Globus pallidus (tissue), 1 donor: ENCODE measurements at places on chromosomes 12 and 14.

- no peak for DNase-seq
These were observed 352.1 kb downstream of the ATP23 start for GRCh38 chr12:58293308-58293982.

DNA sequence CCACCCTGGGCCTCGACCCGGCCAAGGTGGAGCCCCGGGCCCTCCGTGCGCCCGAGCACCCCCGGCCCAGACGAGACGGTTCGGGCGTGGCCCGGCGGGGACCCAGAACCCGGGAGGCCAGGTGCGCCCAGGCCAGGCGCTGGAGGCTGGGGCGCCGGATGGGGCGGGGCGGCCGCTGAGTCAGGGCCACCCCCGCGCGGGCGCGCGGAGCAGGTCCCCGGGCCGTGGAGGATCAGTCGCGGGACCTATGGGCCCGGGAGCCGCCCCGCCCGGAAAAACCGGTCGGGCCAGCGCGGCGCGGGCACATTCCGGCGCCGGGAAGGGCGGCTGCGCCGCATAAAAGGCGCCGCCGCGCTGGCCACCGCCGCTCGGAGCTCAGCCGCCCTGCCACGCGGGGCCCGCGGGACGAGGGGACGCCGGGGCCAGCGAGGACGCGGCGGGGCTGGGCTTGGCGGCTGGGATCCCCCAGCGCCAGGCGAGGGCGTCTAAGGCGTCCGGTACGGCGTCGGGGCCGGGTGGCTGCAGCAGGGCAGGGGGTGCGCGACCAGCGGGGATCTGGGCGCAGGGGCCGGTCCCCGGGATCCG, 21.5 kb upstream of the KIF26A start:
- DNase-seq, result no peak

DNA sequence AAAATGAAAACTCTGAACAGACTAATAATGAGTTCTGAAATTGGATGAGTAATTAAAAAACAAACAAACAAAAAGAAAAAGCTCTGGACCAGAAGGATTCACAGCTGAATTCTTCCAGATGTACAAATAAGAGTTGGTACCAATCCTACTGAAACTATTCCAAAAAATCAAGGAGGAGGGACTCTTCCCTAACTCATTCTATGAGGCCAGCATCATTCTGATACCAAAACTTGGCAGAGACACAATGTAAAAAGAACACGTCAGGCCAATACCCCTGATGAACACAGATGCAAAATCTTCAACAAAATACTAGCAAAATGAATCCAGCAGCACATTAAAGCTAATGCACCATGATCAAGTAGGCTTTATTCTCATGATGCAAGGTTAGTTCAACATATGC, 183.9 kb upstream of the CNOT2 start:
- DNase-seq, result no peak

GRCh38 chr12:3882896-3883564, 9.8 kb upstream of the PARP11 start:
- no peak for DNase-seq

- peak; percentile 31 for DNase-seq
These were observed 111.9 kb downstream of the LRFN5 start for GRCh38 chr14:41718477-41719166.

GRCh38 chr12:109952160-109952858, 43.9 kb downstream of the GIT2 start:
- no peak for DNase-seq

DNA sequence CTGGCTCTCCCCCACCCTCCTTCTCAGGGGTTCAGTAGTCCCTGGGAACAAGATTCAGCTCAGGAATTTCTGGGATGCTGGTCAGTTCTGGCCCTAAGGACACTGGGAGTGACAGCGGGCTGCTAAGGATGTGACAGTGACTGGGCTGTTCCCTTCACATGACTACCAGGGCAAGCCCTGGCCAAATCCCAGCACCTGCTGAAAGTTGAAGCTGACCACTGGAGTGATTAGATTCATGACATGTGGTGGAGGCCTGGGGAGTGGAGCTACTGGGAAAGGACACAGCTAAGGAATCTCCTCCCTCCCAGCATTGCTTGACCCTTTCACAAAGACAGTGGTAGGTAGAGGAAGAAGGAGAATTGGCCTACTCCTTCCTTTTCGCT, 204.9 kb downstream of the DAD1 start:
- no peak for DNase-seq

DNA sequence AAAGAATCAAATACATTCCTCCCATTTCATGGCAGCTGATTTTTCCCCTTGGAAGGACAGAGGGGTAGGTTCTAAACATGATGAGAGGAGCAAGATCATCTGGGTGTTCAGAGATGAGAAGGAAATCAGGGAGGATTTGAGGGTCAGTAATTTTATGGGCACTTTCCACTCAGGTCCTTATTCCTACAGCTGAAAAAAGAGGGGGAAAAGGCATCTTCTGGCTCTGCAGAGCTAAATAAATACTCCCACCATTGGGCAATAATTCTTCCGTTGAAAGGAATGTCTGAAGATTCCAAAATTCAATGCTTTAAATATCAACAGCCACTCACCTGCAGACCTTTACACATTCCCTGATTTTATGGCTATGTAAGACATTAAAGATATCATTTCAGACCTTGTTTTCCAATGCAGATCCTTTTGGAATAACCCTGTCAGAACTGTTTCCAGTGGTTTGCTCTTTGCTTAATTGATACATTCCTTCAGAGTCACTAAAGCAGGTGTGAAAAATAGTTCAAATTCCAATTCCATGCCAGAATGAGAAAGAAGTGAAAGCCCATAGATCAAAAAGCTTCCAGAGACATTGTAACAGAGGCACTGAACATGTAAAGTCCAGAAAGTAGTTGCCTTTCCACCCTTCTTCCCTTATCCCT, 233.3 kb upstream of the KRR1 start:
- DNase-seq, result no peak

DNA sequence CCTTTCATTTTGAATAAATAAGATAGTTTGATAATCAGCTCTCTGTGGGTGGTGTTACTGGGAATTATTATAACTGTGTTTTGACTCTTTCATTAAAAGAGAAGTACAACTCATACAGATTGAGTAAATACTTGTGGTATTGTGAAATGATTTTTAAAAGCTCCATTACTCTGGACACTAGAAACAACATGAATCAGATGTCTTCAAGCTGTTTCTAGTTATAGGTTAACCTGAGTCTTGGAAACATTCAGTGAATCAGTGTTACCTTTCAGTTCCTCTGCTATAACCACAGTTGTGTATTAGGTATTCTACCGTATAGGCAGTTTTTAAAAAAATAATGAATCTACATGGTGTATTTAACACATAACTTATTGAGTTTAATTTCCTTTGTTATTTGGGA, 128.4 kb upstream of the SSTR1 start:
- DNase-seq, result no peak

GRCh38 chr14:90318016-90318415, 13.7 kb downstream of the NRDE2 start:
- DNase-seq, result no peak

- DNase-seq, result peak; percentile 51
These were observed 81.4 kb upstream of the FERMT2 start for GRCh38 chr14:53032161-53032803.

DNA sequence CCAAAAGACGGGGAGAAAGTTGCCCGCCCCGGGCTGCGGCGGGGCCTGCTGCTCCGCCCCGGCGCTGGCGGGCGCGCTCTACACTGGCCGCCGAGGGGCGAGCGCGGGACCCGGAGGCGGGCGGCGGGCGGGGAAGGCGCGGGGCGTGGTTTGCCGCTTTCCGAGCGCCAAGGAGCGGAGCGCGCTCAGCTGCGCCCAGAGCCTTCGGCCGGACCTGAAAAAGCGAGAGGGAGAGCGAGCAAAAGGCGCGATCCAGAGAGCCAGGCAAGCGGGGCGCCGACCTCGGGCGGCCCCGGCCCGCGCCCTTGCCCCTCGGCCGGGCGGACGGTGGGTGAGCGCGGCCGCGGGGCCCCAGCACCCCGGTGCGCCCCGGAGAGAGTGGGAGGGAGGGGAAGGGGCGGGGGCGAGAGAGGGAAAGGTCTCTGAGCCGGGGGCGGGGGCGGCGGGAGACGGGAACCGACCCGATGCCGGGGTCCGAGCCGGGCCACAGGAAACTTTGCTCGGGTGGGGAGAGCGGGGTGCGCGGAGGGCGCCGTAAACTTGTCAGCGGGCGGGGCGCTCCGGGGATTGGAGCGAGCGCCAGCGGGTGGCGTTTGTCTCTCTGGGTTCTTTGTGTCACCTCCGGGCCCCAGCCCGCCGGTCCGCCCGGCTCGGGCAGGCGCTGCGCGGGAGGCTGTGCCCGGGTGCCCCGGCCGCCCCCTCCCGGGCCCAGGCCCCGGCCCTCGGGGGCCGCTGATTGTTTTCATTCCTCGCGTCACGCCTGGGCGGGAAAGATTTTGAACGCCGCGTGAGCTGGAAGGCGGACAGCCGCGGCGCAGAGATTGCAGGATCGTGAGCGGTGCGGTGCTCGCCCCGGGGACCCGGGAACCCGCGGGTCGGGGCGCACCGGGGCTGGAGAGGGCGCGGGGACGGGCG, at the start of gene SYNE2:
Gene SYNE2 (plus strand): TSS at position 188 of the 915 bp plus-strand sequence. CDS start 56,145 bp downstream, outside the sequence.
- peak; percentile 43 for DNase-seq

GRCh38 chr12:53245286-53245685, 13.3 kb upstream of the RARG start:
- no peak for DNase-seq

- DNase-seq, result no peak
These were observed 63.0 kb downstream of the TMEM30B start for GRCh38 chr14:61218157-61218556.

DNA sequence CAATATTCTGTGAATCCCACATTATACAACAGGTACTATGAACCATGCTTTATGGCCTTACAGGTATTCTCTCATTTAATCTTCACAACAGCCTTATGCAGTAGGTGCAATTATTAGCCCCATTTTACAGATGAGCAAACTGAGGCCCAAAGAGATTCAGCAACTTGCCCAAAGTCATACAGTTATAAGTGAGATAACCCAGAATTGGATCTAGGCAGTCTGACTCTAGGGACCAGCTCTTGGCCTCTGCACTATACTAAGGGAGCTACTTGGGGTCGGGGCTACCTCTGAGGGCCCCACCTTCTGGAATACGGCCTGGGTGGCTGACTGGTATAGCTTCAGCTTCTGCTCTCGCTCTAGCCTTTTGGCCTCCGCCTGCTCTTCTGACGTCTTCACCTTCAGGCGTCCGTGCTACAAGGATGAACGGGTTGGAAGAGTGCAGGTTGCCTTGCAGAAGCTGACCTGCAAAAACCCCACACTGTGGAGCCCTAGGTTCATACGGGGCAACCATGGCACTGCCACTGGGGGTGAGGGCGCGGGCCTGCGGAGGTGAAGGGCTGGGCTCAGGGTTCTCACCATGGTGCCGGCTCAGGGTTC, 762 bp downstream of the RABGGTA start:
- DNase-seq, result no peak

- DNase-seq, result no peak
These were observed 5.7 kb upstream of the SLC41A2 start for GRCh38 chr12:104963757-104964156.

GRCh38 chr14:80809663-80810062, 131.9 kb downstream of the CEP128 start:
- no peak for DNase-seq

DNA sequence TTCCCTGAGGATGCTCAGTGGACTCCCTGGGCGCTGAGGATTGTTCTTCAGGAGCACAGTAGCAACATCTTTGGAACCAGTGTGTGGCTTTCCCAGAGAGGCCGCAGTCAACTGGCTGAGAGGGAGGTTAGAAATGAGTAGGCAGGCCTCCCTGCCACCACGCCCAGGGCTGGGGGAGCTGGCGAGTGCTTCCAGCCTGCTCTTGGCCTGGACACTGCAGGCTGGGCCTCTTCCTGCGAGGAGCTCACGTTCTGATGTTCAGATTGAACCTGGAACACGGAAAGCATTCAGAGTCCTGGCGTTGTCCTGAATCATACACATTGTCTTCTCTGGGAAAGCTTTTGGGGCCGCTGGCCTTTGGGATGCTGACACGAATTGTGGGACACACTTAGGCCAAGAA, 15.6 kb downstream of the TSPAN9 start:
- DNase-seq, result no peak
